OCI-M1 (cell line): ENCODE measurements at places on chromosomes 4 and X.

DNA sequence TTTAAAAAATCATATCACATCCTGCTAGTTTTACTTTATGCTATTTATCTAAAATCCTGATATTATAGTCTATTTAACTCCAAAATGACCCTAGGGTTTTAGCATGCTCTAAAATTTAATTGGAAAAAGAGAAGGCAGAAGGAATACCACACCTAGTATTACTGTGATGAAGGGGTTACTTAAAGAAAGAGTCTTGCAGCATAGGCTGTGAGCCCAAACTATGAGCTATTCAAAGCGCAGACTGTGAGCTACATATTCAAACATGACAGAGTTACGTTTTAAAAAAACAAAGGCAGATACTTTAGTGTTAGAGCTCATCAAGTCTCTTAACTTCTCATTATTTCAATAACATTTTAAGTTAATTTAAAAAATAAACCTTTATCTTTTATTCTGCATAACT lies 247.7 kb upstream of the ETNPPL start:
- no peak for DNase-seq

- peak; percentile 96 for DNase-seq
Observed at GRCh38 chr4:40621592-40622512, 7.8 kb downstream of the RBM47 start.

- no peak for DNase-seq
Observed at GRCh38 chrX:153564047-153564606, 34.8 kb downstream of the CCNQ start.

DNA sequence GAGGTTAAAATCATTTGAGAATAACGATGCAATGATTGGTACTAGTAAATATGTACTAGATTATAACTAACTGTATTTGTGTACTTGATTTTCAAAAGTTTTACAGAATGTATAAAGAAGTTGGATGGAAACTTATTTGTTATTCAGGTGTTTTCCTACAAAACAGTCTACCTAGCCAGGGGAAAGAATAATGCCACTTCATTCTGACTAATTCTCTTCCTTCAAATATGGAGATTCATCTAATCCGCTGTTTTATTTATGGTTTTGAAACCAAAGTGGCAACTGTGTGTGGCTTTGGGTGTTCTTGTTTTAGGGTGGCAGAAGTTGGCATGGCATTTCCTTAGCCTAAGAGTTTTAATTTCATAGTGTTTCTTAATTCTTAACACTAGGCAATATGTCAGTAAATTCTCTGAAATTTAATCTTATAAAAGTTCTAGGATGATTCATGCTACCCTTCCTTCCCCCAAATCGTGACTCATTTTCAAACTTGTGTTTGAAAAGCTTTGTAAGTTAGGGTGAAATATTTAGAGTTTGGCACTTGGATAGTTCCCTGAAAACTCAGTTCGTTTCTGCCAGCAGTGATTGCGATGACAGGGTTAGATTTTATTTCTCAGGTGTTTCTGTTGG lies 62.6 kb downstream of the DCLK2 start:
- DNase-seq: no peak

DNA sequence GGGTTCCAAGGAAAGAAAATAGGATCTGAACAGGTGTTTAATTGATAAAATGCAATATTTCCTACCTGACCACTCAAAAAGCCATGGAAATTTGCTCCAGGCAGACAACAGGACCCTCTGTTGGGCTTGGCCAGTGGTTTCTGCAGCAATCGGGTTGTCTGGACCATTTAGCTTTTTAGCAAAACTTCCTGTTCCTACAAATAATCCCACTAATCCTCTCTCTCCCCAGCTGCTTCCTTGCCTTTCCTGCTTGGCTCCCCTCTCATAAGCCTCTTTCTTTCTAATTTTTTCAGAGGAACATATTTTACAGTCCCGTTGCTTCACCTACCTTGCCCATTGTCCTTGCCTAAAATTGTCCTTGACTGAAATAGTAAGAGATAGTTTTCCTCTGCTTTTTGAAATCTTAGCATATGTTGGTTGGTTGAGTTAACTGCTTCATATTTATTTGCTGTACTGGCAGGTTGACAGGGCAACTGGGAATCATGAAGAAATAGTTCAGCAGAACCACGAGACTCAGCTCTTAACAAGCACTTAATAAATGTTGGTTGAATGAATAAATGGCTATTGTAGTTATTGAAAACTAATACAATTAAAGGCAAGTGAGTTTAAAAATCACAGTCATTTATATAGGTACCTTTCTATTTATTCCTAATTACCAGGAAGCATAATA lies 259.8 kb downstream of the KCNIP4 start:
- DNase-seq: no peak

DNA sequence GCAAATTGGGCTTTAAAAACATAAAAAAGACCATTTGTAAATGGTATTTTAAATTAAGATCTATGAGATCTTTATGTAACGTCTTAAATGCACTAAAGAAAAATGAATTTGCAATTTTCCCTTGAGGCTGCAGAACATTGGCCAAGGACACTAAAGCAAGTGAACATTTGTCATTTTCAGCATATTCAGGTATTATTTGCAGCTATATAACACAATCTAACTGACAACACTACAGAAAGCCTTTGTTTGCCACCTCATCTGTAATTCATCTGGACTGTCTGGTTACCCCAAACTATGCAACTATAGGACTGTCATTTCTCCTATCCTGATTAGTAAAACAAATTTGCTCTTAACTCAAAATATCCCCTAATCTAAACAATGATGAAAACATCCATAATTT lies 74.8 kb downstream of the ANTXR2 start:
- DNase-seq: no peak

DNA sequence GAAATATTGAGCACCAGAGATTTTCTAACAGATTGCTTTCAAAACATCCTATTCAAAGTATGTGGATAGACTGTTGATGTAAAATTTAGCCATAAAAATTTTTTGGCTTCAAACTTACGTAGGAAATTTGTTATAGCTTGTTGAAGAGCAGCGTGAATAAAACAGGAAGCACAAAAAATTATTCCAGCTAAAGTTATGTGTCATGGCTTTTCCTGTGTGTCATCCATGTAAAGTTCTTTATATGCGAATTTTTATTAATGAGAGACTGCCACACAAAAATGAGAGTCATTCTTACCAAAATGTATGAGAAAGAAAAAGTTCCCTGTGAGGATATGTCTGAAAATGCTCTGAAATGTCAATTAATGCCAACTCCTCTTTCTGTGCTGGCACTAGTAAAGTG lies 19.5 kb downstream of the EPGN start:
- peak; percentile 57 for DNase-seq

- DNase-seq: no peak
Observed at GRCh38 chrX:12693754-12694153, 97.5 kb upstream of the PRPS2 start.

- no peak for DNase-seq
Observed at GRCh38 chr4:41507291-41507947, 30.5 kb upstream of the LIMCH1 start.

GRCh38 chr4:186580669-186581068 lies 25.3 kb upstream of the MTNR1A start:
- DNase-seq: no peak

DNA sequence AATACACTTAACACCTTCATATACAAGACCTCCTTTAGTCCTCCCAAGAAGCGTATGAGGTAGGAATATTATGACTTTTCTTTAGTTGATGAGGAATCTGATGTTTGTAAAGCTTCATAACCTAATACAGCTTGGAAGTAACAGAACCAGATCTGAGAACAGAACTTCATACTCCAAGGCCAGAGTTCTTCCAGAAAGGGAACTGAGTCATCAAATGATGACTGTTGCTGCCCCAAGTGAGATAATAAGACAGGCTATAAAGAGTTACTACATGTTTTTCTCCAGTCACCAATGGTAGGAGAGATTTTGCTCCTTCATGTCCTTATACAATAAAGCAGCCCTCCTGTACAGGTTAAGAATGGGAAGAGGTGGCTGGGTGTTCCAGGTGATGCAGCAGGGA lies 74.3 kb upstream of the ANXA3 start:
- peak; percentile 31 for DNase-seq

GRCh38 chr4:3703677-3704521 lies 62.3 kb upstream of the ADRA2C start:
- DNase-seq: no peak

DNA sequence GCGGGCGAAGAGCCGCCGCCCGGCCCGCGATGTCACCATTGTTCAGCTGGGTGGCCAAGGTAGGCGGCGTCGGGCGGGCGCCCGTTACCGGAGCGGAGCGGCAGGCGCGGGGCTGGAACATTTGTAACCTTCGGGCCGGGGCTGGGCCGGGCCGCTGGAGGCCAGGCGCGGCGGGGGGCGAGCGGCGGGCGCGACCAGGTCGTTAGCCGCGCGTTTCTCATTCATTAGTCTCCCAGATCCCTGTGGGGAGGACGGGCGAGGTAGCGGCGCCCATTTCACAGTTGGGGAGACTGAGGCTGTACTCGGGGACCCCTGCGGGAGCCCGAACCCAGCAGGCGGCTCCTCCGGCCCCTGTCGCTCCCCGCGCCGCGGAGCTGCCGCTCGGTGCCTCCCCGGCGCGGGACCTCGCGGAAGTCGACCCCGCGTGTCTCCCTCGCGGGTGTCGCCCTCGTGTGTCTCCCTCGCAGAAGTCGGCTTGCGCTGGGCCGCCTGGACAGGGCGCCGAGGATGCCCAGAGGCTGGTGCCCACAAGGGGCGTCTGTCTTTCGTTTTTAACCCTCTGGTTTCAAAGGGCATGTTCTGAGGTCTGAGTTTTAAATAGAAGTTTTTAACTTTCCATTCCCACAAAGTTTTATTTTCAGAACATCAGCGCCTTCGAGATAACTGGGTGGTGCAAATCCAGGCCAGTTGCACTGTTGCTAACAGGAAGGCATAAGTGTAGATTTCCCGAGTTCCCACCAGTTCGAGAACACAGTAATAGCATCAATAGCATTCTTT lies 17.5 kb downstream of the PTTG2 start:
- DNase-seq: peak; percentile 82

DNA sequence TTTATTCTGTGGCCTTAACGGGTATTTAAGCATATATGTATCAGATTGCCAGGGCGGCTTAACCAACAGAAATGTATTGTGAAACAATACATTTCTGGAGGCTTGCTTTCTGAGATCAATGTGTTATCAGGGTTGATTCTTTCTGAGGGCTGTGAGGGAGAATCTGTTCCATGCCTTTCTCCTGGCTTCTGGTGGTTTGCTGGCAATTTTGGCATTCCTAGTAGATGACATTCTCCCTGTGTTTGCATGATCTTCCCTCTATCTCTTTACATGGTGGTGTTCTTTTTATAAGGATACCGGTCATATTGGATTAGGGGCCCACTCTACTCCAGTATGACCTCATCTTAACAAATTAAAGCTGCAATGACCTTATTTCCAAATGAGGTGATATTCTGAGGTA lies 16.9 kb upstream of the CEP135 start:
- no peak for DNase-seq

DNA sequence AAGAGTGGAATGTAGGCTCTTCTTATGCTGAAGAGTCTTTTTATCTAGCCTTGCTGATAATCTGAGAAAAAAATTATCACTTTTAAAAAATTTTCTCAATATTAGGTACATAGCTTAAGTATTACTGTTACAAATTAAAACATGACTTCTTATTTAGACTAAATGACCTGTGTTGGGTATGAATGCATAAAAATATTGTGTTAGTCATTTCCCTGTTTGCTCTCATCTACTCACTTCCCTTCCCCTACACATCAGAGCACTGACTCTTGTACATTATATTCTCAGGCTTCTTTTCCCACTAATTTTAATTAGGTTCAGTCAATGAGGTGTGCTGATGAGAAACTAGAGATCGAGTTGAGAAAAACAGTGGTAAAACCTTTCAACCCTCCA lies 881.0 kb downstream of the PCDH18 start:
- DNase-seq: no peak

GRCh38 chr4:149095001-149095400 lies 652.8 kb upstream of the NR3C2 start:
- DNase-seq: no peak

DNA sequence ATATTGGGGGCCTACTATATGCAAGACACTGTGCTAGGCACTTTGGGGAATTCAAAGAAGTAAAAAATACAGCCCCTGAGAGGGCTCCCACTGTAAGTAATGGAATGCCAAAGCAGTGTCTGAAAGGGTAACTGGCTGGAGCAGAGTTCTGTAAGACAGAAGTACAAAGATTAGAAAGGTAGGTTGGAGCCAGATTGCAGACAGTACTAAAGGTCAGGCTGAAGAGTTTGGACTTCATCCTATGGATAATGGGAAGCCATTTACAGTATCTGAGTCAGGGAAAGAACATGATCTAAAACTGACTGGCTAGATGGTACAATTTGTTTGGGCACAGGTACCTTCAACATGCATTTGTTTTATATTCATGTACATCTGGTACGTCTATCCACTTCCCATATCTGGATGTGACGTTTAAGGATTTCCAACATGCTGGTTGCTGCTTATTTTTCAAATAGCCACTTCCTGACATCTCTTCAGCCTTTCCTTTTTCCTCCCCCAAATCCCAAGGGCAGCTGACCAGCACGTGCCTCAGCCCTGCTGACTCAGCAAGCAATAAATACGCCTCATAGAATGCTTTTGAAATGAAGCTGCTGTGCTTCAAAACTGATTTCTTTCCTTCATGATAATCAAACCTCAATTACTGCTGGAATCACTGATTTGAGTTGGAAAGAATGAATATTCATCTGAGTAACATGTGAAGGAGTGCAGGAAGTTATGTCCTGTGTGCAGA lies 9.5 kb downstream of the ENOX2 start:
- DNase-seq: no peak

DNA sequence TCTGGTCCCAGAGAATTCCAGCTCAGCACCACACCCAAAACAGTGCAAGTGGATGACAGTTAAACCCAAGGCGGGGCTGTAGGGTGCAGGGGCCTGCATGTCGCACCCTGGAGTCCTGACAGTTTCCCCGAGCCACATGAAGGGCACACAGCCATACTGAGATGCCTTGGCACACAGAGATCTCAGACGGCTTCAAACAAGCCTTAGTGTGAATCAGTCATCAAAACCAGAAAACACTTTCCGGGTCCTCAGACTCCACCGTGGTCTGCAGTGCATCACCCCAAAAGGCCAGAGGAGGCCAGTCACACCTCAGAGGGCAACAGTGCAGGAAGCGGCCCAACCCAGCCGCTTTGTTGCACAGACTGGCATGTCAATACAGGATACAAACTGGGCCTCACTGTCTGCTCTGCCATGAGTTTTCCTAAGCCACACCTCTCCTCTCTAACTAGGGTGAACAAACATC lies 64.6 kb upstream of the ENPP6 start:
- DNase-seq: no peak

- no peak for DNase-seq
Observed at GRCh38 chrX:154381271-154381670, 2.2 kb downstream of the EMD start.

DNA sequence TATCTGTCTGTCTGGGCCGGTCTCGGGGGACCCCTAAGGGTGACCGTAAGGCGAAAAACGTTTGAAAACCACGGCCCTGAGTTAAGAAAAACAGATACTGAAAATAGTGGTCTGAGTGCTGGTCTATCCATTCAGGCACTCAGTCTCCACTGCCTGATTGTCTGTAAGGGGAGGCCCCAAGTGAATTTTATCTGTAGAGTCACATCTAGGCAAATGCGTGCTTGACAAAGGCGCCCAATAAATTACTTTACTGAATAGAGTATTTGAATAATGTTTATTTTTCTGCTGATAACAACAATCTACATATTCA lies 465 bp downstream of the HNRNPH2 start:
- no peak for DNase-seq

GRCh38 chr4:2290488-2290887 lies 28.6 kb upstream of the MXD4 start:
- no peak for DNase-seq

- DNase-seq: no peak
Observed at GRCh38 chrX:20715176-20715575, 448.5 kb upstream of the RPS6KA3 start.

GRCh38 chr4:165874072-165874790 lies 1.2 kb downstream of the TLL1 start:
- no peak for DNase-seq
